ENCODE measurements at places on chromosomes 1 and 21. TPM values are rescaled to one million over a fixed set of nuclear protein-coding genes. Genes with fewer than 3 reads are reported as not detected.

GRCh38 chr1:226674892-226675714, 64.0 kb downstream of the ITPKB start:
- DNase-seq: no peak
- H3K27me3 ChIP-seq: no peaks in the 10 kb centered on the region
- H3K4me3 ChIP-seq: no peak overlapping the region
- H3K36me3 ChIP-seq: peaks cover 7% of the 10 kb centered on the region

DNA sequence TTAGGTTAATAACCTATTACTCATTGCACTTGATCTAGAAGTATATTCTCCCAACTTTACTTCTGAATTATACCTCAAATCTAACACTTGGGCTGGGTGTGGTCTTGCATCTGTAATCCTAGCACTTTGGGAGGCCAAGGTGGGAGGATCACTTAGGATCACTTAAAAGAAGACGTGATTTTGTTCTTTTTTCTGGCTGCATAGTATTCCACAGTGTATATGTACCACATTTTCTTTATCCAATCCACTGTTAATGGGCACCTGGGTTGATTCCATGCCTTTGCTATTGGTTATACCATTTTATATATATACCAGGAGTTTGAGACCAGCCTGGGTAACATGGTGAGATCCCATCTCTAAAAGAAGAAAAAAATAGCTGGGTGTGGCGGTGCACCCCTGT, 48.5 kb upstream of the TSNAX start:
- H3K36me3 ChIP-seq: no peaks in the 10 kb centered on the region
- no peaks in the 10 kb centered on the region for H3K27me3 ChIP-seq
- no peaks in the 10 kb centered on the region for H3K4me1 ChIP-seq
- no peak overlapping the region for H3K27ac ChIP-seq

GRCh38 chr1:45411510-45411899, 71.3 kb upstream of the MUTYH start:
- no peaks in the 10 kb centered on the region for H3K36me3 ChIP-seq
- no peak overlapping the region for H3K4me3 ChIP-seq
- no peaks in the 10 kb centered on the region for H3K4me1 ChIP-seq
- H3K27me3 ChIP-seq: no peaks in the 10 kb centered on the region
- no peak overlapping the region for H3K27ac ChIP-seq

DNA sequence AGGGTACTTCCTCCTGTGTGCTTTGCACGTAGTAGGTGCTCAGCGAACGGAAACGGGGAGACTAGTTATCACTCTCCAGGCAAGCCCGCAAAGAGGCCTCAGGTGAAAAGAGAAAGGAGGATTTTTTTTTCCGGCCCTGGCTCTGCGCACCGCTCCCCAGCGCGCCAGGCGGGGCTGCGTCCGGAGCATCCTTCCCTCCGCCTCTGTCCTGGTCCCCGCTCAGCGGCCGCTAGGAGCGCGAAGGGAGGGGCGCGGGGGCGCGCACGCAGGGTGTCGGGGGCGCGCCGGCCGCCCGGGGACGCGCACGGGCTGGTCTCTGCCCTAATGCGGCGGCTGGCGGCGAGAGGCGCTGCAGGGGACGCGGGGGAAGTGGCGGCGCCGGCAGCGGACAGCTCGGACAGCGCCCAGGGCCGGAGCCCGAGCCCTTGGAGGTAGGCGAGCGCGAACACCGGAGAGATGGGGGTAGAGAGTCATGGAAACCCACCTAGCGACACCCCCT, 42.3 kb upstream of the NFASC start:
- DNase-seq: peak; percentile 83
- H3K4me3 ChIP-seq: peak overlapping the region; percentile 54
- no peaks in the 10 kb centered on the region for H3K36me3 ChIP-seq
- H3K27ac ChIP-seq: no peak overlapping the region

- no peaks in the 10 kb centered on the region for H3K4me1 ChIP-seq
- H3K27ac ChIP-seq: no peak overlapping the region
- peak; percentile 69 for DNase-seq
- H3K36me3 ChIP-seq: peaks cover 12% of the 10 kb centered on the region
Measured at GRCh38 chr1:228316589-228317387, 89.8 kb downstream of the TRIM11 start.

- peaks cover 9% of the 10 kb centered on the region for H3K4me1 ChIP-seq
- H3K27me3 ChIP-seq: peaks cover 8% of the 10 kb centered on the region
- no peak for DNase-seq
Measured at GRCh38 chr21:36079010-36079649, 9.3 kb downstream of the CBR1 start.

DNA sequence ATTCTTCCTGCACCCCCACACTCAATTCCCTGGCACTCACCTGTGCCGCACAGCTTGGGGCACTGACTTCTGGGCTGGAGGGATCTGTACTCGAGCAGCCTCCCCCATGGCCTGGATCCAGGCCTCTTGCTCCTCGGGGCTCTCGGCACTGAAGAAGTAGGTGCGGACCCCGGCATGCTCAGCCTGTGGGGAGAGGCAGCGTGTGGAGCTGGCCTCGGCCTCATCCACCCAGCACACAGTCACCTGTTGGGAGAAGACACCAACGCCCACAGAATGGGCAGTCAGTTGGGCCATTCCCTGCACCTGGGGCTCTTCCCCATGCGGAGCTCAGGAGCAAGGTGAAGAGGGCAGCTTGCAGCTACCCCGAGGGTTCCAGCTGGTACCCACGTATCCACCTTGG, 47.5 kb upstream of the GOLT1A start:
- DNase-seq: no peak
- H3K27me3 ChIP-seq: no peaks in the 10 kb centered on the region
- peaks cover 13% of the 10 kb centered on the region for H3K36me3 ChIP-seq
- H3K27ac ChIP-seq: no peak overlapping the region
- H3K4me3 ChIP-seq: no peak overlapping the region
- peaks cover 26% of the 10 kb centered on the region for H3K4me1 ChIP-seq

GRCh38 chr1:70315782-70316181, 38.7 kb downstream of the ANKRD13C start:
- DNase-seq: no peak
- peaks cover 4% of the 10 kb centered on the region for H3K36me3 ChIP-seq
- H3K27me3 ChIP-seq: no peaks in the 10 kb centered on the region
- no peak overlapping the region for H3K4me3 ChIP-seq

- H3K27ac ChIP-seq: peak overlapping the region; percentile 93
- no peak overlapping the region for H3K4me3 ChIP-seq
- H3K36me3 ChIP-seq: peaks cover 5% of the 10 kb centered on the region
- H3K27me3 ChIP-seq: no peaks in the 10 kb centered on the region
Measured at GRCh38 chr1:28449904-28450303, 55.9 kb upstream of the RCC1 start.

DNA sequence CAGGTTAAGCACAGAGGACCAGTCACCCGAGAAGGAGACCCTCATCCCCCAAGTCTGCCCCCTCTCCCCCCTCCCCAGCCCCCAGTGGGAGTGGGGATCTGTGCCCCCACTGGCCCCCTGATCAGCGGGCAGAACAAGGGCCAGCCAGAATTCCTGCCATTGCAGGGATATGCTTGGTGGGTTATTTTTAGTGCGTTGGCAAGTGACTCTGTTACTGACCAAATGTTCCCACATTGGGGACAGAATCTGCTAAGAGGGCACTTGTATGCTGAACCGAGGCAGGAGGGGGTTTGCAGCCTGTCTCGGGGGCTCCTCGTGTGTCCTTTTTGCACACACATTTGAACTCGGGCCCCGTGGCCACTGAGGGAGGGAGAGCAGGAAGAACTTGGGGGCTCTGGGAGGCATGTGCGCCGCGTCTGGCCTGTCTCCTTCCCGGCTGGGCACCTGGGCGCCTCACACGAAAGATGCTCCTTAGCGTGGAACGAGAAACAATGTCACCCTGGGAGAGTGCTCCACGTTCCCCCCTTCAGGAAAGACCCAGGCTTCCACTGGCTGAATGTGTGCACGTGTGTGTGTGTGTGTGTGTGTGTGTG, 66.4 kb upstream of the CASZ1 start:
- H3K4me3 ChIP-seq: no peak overlapping the region
- H3K27ac ChIP-seq: no peak overlapping the region
- H3K4me1 ChIP-seq: peaks cover 40% of the 10 kb centered on the region
- H3K36me3 ChIP-seq: no peaks in the 10 kb centered on the region

- H3K27ac ChIP-seq: no peak overlapping the region
- H3K27me3 ChIP-seq: peaks cover 26% of the 10 kb centered on the region
- no peak for DNase-seq
Measured at GRCh38 chr21:35677298-35677841, 383.0 kb downstream of the SETD4 start.

DNA sequence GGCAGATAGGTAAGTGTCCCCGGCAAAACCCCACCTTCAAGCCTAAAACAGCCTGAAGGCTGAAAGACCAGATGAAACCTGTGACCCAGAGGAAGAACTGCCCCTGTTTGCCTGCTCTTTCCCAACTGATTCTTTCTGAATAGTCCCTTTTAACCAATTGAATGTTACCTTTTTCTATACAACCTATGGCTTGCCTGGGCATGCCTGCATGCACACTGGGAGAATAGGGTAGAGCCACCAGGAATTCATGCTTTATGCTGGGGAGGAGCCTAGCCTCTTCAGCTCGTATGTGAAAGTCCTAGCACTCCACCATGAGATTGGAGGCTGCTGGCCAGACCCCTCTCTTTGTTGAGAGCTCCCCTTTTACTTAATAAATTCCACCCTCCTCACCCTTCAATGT, 340.0 kb downstream of the PTBP2 start:
- no peak overlapping the region for H3K4me3 ChIP-seq
- H3K27me3 ChIP-seq: no peaks in the 10 kb centered on the region
- H3K4me1 ChIP-seq: no peaks in the 10 kb centered on the region

GRCh38 chr1:25818569-25818968, 1.2 kb upstream of the MTFR1L start:
- DNase-seq: no peak
- peaks cover 8% of the 10 kb centered on the region for H3K36me3 ChIP-seq
- peak overlapping the region; percentile 100 for H3K4me3 ChIP-seq
- peaks cover 36% of the 10 kb centered on the region for H3K4me1 ChIP-seq

DNA sequence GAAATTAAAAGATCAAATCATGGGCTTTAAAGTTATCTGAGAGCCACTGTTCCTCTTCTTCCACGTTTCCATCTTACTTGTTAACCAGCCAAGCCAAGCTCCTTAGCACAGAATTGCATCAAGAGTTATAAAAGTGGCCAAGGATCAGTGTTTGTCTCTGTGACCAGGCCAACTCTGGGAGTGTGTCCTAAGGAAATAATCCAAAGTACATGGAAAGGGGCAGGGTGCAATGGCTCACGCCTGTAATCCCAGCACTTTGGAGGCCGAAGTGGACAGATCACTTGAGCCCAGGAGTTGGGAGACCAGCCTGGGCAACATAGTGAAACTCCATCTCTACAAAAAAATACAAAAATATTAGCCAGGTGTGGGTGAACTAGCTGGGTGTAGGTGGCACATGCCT, 10.0 kb upstream of the MPZL1 start:
- no peak overlapping the region for H3K4me3 ChIP-seq
- peaks cover 28% of the 10 kb centered on the region for H3K27me3 ChIP-seq
- H3K36me3 ChIP-seq: peaks cover 3% of the 10 kb centered on the region

- H3K27me3 ChIP-seq: peaks cover 18% of the 10 kb centered on the region
- H3K4me1 ChIP-seq: peaks cover 6% of the 10 kb centered on the region
- H3K36me3 ChIP-seq: no peaks in the 10 kb centered on the region
- no peak for DNase-seq
Measured at GRCh38 chr21:44450999-44451398, 4.3 kb upstream of the LRRC3 start.

GRCh38 chr1:175689396-175689795, 54.0 kb downstream of the TNR start:
- no peak for DNase-seq
- H3K27ac ChIP-seq: no peak overlapping the region
- H3K4me3 ChIP-seq: no peak overlapping the region
- H3K27me3 ChIP-seq: peaks cover 38% of the 10 kb centered on the region

DNA sequence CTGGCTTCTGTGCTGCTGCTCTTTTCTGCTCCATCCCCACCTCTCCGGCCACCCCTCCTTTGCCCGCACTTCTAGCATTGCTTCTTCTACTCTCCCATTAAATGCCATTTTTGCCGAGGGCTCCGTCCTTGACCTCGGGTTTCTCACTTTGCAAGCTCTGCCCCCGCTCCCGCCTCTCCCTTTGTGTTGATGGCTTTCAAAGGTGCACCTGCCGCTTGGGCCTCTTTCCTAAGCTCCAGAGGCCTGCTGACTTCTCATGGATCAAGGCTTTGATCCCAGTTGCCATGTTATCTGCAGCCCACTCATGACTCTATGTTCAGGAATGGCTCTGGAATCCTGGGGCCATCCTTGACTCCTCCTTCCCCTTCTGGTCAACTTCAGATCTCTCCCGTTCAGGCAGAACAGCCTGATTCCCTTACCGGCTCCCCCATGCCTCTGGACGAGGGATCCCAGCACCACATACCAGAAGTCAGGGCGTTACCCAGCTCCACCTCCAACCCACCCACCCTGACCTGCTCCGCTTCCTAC, 54.3 kb downstream of the TLR5 start:
- no peaks in the 10 kb centered on the region for H3K36me3 ChIP-seq
- no peak overlapping the region for H3K4me3 ChIP-seq
- H3K27me3 ChIP-seq: peaks cover 4% of the 10 kb centered on the region
- H3K4me1 ChIP-seq: peaks cover 24% of the 10 kb centered on the region
- DNase-seq: no peak

- H3K27me3 ChIP-seq: peaks cover 44% of the 10 kb centered on the region
- H3K4me1 ChIP-seq: peaks cover 32% of the 10 kb centered on the region
- H3K4me3 ChIP-seq: peak overlapping the region; percentile 89
- no peaks in the 10 kb centered on the region for H3K36me3 ChIP-seq
- H3K27ac ChIP-seq: peak overlapping the region; percentile 43
Measured at GRCh38 chr1:41917835-41918449, 780 bp downstream of the HIVEP3 start.

GRCh38 chr1:96329121-96329520, 392.5 kb upstream of the PTBP2 start:
- H3K4me1 ChIP-seq: no peaks in the 10 kb centered on the region
- H3K36me3 ChIP-seq: no peaks in the 10 kb centered on the region
- DNase-seq: no peak
- H3K27me3 ChIP-seq: no peaks in the 10 kb centered on the region
- H3K4me3 ChIP-seq: no peak overlapping the region

DNA sequence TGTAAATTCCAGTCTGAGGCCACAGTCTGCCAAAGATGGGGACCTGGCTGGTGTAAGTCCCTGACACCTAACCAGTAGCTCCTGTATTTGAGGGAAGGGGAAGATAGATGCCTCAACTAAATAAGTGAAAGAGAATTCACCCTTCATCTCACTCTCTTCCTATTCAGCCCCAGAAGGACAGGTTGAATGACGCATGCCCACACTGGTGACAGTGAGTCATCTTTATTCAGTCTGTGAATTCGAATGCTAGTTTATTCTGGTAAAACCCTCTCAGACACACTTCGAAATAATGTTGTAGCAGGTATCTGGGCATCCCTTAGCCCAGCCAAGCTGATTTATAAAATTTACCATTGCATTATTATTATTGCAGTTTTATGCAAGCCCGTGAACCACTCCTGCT, 617.0 kb upstream of the PRMT6 start:
- no peak overlapping the region for H3K4me3 ChIP-seq
- DNase-seq: no peak
- no peaks in the 10 kb centered on the region for H3K4me1 ChIP-seq
- H3K27me3 ChIP-seq: no peaks in the 10 kb centered on the region
- no peak overlapping the region for H3K27ac ChIP-seq

GRCh38 chr1:158177700-158178450, 2.8 kb upstream of the CD1D start:
- H3K4me3 ChIP-seq: peak overlapping the region; percentile 83
- no peak overlapping the region for H3K27ac ChIP-seq
- peak; percentile 80 for DNase-seq

Gene HJV
- total RNA-seq: not detected

Gene SELL
- total RNA-seq: not detected

Gene LCA5L
- total RNA-seq: 1.9 TPM

Gene ANGEL2
- 36.0 TPM for total RNA-seq

Gene IFI44L
- 12.3 TPM for total RNA-seq

Gene E2F2
- 9.4 TPM for total RNA-seq

Gene SIK1
- 17.0 TPM for total RNA-seq

Gene OR2T8
- not detected for total RNA-seq

Gene TMOD4
- 1.9 TPM for total RNA-seq

Gene F11R
- 66.8 TPM for total RNA-seq

Gene TMIGD3
- total RNA-seq: not detected

Gene LRRC3
- 8.7 TPM for total RNA-seq

Gene TNNT2
- total RNA-seq: 21.3 TPM

Gene GJB5
- total RNA-seq: 7.5 TPM

Gene TTF2
- total RNA-seq: 28.3 TPM

Gene F5
- total RNA-seq: 6.0 TPM

Data from type B pancreatic cell (in vitro differentiated cells).